ENCODE measurements at places on chromosomes 3 and 15.

- DNase-seq, result no peak
These were observed 124.7 kb downstream of the NEDD4 start for GRCh38 chr15:55868707-55869106.

DNA sequence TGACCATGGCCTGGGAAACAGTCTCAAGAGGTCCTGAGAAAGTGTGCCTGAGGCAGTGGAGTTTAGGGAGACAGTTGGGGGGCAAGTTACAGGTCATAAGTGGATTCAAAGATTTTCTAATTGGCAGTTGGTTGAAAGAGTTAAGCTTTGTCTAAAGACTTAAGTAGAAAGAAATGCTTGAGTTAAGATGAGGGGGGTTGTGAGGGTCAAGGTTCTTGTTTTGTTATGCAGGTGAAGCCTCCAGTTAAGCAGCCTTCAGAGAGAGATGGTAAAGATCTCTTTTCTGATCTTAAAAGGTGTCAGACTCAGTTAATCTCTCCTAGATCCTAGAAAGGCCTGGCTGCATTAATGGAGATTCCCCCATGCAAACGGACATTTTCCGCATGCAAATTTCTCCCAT is 356.3 kb upstream of the C2CD4B start:
- no peak for DNase-seq

GRCh38 chr3:105260385-105260784 is 106.3 kb upstream of the ALCAM start:
- no peak for DNase-seq

DNA sequence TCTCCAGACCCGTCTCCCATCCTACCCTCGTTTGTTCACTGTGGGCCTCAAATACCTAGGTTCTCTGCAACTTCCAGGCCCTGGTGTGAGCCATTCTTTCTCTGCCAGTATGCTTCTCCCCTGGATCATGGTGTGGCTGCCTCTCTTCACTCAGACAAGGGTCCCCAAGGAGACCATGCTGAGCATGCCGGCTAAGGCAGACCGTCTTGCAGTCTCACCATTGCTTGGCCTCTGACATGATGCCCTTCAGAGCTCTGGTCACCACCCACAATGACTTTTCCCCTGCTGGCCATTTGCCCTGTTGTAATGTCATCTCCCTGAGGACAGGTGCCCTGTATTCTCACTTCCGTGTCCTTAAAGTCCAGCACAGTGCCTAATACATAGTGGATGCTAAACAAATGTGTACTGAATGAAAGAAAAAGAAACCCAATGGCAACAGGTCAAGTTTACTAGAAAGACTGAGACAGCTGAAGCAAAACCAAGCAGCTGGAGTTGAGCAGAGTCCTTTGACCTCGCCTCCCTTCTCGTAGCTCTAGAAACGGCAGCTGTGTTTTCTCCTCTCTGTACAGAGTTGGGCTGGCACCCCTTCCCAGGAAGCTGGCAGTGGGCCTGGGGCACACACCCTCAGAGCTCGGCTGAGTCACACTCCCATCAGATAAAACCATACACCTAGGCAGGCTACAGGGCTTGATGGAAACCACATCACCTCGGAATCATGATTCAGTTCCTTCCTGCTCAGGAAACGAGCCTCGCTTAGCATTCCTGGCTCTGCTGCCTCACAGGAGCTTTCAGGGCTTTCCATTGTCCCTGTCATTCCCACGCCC is 8.6 kb downstream of the TLR9 start:
- DNase-seq, result no peak

DNA sequence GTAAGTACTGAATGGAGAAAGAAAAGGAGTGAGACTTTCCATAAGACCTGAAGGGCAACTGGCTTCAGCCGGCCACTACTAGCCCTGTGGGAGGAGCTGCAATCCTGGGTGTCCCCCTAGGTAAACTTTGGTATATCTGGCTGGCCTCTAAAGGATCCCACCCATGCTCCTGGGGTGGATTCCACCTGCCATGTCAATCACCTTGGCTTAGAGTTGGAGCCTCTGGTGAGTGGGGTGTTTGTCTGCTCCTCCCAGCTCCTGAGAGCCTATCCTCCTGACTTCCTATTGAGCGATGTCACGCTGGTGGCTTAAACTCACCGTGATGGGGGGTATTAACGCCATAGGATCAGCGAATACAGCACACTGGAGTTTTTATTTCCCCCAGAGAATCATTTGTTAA is 2.6 kb downstream of the SPTBN5 start:
- DNase-seq, result no peak

GRCh38 chr15:55638764-55639163 is 50.6 kb upstream of the PYGO1 start:
- DNase-seq, result no peak

DNA sequence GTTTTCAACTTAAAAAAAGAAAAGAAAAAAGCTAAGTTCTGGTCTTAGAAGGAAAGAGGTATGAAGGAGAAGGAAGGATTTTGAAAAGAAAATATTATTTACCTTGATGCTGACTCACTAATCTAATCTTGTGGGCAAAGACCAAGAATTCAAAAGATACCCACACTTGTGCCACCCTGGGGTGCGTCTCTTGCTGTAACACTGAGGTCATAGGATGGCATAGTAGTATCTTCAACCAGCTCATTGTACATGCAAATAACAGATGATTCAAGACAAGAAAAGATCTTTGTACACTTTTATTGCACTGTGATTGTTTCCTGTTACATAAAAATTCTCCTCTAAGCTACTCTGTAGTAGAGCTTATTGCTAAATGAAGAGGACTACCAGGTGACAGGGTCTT is 17.3 kb downstream of the PLS1 start:
- DNase-seq, result no peak

DNA sequence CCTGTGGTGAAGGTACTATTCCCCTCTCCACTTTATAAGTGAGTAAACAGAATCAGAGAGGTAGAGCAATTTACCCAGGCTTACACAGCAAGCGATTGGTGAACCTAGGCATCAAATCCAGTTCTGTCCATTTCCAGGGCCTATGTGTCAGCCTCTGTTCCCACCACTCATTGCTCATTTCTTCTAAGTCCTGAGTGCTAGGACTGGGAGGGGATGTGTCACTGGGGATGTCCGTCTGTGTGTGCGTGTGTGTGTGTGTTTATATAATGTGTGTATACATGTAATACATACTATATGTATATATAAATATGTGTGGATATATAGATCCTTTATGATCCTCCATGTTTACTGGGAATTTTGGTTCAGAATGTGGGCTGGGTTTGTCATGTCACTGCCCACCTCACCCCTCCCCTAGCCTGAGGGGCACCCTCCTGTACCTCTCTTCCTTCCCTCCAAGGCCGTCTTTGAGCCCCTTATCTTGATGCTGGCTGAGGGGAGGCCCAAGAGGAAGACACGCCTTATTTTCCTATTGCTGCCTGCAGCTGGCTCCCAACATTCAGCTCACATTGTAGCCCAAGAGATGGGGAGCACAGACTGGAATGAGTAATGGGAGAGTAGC is 2.1 kb downstream of the TMEM43 start:
- no peak for DNase-seq

GRCh38 chr3:95511828-95512227 is 1302.6 kb upstream of the EPHA6 start:
- no peak for DNase-seq

DNA sequence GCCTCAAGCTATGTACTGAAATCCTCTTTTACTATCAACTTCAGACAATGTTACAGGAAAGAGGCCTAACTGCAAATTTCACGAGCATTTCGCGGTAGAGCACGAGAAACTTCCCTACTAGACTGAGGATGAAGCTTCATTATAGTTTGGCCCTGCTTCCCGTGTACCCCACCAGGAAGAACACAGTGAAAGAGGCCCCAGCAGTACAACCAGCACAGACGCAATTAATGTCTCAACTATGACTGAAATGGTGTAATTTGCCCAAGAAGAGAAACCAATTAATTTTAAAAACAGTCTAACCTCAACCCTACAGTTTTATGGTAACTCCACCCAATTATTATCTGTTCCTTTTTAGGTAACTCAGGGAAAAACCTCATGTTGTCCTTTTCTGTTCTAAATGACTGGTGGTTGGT is 12.1 kb downstream of the CHSY1 start:
- no peak for DNase-seq

DNA sequence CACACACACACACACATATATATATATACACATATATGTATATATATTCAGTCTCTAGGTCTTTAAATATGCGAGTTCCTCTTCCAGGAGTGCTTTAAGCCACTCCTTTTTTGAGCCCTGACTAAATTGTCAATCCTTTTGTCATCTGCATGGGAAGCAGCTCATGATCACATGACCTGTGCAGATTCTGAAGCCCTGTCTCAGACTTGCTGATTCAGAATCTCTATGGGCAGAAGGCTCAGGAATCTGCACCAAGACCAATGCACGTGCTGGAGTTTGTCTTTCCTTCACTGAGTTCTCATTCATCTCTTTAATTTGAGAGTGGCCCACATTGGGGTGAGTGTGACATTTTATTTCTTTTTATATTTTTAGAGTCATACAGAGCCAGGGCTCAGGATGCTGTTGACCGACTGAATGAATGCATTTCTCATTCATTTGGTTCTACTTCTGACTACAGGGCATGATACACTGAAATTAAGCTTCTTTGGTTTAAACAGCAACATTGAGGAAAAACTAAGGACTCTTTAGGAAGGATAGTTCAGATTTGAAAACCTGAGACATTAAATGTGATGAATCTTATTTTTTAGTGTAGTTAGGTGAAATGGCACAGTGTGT is 307.5 kb downstream of the EDEM1 start:
- no peak for DNase-seq

DNA sequence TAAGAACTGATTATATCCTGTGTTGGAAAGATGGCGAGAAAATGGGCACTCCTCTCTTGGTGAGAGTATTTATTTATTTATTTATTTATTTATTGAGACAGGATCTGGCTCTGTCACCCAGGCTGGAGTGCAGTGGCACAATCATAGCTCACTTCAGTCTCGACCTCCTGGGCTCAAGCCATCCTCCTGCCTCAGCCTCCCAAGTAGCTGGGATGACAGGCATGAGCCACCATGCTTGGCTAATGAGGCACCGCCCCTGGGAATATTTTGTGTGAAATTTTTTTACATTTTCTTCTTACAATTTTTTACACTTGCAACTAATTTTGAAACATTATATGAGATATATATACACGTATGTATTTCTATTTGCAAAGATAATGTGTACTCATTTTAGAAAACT is 150.5 kb upstream of the PRR20G start:
- DNase-seq, result no peak

DNA sequence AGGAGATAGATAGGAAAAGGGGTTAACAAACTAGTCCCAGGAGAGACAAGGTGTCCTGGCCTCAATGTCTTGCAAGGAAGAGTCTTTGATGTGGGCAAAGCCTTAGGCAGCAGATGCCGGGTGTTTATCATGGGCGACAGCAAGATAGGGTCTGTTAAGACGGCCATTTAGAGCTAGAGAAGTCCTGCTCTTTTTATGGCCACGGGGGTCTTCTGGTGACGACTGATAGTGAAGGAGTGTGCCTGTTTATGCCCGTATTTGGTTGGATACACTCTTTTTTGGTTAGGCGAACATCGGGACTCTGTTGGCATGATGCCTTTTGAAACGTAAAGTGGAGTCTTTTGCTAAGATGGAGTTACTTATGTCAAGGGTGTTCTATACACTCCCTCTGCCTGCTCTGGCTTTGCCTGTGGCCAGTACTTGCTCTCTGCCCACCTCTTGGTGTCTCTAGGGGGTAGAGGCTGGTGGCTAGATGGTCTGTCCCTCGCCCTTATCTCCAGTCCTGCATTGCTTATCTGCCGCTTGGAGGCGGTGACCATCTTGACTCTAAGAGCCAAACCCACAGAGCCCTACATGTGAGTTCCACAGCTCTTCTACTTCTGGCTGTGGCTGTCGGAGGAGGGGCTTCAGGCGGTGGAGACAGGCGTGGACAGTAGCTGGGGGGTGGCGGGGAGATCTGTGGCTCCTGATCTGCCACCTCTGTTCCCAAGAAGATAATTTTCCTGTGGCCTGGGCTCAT is 55.8 kb upstream of the ZBTB38 start:
- no peak for DNase-seq

DNA sequence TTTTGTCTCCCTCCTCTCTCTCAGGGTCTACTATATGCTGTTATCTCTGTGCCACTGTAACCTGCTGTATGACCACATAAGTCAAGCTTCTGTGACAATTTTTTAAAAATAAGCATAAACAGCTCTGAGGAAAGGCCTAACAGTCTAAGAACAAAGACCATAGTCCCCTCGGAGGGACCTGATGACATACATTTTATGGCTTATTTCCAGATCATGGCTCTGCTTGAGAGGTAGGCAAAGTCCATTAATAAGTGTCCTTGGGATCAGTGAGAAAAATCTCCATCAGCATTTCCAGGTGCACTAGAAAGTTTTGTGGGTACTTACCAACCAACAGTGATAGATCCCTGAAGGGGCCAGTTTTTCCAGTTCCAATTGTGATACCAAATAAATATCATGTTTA is 123.8 kb downstream of the TNIK start:
- no peak for DNase-seq

DNA sequence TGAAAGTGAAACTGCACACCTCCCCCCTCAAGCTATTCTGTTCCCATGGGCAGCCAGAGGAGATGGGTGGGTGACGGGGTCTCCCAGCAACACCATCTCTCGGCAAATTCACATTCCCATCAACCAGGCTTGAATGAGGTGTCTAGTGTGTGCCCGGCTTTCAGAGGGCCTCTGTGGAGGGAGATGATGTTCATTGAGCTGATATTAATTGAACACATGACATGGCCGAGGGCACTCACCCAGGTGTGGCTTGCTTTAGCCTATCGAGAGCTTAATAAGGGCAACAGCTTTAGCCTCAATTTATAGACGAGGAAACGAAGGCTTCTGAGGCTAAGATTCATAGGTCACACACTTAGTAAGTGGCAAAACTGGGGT is 288.0 kb downstream of the UACA start:
- no peak for DNase-seq

DNA sequence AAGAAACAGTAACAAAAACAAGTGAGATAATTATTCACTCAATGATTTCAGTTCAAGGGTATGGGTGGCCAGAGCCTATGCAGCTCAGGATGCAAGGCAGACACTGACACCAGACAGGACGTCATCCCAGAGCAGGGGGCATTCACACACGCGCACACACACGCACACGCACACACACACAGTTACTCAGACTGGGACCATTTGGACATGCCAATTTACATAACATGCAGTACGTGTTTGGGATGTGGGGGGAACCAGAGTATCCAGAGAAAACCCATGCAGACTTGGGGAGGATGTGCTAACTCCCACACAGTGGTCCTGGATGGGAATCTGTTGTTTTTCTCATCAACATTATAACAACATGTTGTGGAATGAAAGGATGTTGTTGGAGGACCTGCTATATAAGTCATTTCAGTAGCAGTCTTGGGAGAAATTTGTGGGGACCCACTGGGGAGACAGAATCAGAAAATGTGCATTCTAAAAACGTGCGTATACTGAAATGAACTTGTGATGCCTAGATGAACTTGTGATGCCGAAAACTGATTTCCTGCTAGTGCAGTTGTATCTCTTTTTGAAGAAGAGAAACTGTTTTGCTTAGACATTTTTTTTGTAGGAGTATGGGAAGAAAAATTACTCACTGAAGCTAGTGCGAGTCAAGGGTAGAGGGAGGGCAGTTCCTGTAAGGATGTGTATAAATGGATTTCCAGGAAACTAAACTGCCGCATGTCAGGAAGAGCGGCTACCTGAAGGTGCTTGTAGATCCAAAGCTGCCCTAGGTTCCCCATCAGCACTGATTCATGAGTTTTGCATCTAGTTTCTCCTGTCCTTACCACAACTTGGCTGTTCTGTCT is 25.2 kb downstream of the CD200 start:
- DNase-seq, result no peak

All from bone marrow (tissue), 2 donors.